ENCODE measurements at places on chromosomes 3 and 15.
A peak's percentile ranks its signal among the peaks of the same experiment; 100 is the strongest.

- DNase-seq, result no peak
These were observed 1238.3 kb upstream of the GBE1 start for GRCh38 chr3:82999777-83000176.

GRCh38 chr15:55514414-55514850 is 6.4 kb upstream of the DNAAF4 start:
- no peak for DNase-seq

DNA sequence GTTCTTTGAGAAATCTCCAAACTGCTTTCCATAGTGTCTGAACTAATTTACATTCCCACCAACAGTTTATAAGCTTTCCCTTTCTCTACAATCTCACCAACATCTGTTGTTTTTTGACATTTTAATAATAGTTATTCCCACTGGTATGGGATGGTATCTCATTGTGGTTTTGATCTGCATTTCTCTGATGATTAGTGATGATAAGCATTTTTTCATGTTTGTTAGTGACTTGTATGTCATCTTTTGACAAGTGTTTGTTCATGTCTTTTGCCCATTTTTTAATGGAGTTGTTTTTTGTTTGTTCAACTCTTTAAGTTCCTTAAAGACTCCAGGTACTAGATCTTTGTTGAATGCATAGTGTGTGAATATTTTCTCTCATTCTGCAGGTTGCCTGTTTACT is 116.6 kb upstream of the TSC22D2 start:
- no peak for DNase-seq

DNA sequence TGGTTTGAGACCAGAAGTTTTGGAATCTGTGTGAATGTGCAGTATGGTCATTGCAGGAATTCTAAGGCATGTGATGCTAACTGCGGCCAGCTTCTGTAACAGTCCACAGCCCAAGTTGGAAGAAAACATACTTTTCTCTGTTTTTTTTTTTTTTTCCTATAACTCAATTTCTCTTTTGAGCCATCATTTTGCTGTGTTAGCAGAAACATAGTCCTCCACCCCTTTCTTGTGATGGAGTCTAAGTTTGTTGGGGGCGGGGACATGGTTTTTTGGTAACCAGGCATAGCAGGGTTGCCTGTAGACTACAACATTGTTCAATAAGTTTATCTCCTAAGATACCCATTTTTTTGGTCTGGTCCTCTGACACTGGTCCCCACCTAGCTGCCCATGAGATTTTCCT is 223.2 kb upstream of the ONECUT1 start:
- no peak for DNase-seq

DNA sequence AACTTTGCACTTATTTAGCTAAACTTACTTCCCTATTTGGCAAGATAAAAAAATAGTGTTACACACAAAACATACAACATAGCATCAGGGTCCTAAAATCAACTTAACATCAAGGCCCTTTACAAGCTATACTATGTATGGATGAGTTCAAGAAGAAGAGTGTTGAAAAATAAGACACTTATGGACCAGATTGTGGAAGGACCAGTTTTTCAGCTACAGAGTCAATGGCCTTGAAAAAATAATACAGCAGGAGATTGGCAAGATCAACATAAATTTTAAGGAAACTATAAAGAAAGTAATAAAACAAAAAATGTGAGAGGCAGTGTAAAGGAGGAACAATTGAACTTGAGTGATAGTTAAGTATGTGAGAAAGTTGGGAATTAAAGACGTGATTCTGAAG is 66.3 kb upstream of the BBX start:
- no peak for DNase-seq

- no peak for DNase-seq
These were observed 45.7 kb upstream of the PLSCR5 start for GRCh38 chr3:146650691-146651442.

- no peak for DNase-seq
These were observed 23.9 kb downstream of the ATP1B3 start for GRCh38 chr3:141900343-141900742.

DNA sequence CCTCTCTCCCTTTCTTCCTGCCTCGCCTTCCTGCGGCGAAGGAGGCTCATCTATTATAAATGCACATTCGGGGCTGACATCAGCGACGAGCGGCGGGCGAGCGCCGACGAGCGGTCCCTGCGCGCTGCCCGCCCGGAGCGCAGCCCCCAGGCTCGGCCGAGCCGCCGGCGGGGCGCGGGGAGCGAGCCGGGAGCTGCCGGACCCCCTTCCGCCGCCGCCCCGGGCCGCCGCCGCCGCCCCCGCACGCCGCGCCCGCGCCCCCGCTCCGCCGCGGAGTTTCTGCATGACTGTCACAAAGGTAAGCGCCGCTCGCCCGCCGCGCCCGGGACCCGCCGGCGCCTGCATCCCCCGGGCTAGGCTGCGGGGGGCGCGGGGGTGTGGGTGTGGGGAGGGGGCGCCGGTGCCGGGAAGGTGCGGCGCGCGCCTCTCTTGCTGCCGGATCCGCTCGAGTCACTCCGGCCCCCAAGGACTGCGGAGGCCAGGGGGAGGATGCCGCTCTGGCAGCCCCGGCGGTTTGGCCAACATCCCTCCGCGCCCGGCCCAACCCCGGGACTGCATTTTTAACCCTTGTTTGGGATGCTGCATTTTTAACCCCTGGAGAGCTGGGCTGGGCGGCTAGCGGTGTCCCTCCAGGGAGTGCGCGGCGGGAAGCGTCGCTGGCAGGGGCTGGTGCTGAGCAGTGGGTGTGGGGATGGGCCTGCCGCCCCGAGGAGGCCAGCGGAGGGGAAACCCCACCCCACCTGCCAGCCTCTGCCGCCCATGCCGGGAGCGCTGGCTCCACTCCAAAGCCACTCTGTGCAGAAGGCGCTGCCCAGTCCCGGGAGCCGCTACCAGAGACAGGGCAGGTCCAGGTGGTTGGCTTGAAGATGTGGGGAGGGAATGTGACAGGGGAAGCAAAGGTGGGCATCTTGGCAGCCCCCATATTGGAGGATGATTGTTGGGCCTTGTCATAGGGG is at the start of gene CORO2B:
Gene CORO2B (plus strand): TSS at position 14 of the 956 bp plus-strand sequence. CDS start 270 bp downstream, at position 284.
- DNase-seq, result peak; percentile 17

GRCh38 chr3:144894576-144894975 is 923.0 kb downstream of the DIPK2A start:
- no peak for DNase-seq

- no peak for DNase-seq
These were observed 29.8 kb upstream of the RPL29 start for GRCh38 chr3:52025453-52025852.

DNA sequence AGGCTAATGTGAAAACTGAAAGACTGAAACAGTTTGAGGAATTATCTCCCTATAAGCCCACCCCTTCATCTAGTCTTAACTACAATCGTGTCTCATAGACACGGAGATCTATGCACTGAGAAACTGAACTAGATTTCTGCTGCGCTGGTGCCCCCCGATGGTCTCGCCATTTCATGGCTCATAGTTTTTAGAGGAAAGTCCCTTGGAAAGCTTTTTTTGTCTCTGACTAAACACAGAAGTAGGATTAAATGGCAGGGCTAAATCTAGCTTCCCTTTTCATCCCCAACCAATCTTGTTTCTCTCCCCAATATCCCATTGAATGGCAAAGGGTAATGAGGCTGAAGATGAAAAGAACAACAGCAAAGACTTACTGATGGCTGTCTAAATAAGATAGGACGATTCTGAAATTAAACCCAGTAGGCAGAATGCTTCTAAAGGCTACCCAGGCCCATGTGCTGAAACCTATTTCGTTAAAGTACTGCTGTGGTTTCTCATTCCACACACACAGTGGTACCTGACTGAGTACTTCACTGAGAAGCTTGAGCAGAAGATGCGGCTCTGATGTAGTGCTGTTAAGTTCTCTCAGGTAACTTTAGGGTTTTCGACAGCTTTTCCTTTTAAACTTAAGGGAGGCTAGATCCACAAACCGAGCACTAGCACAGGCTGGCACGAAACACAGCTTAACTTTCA is 142.7 kb downstream of the GADL1 start:
- DNase-seq, result peak; percentile 25

DNA sequence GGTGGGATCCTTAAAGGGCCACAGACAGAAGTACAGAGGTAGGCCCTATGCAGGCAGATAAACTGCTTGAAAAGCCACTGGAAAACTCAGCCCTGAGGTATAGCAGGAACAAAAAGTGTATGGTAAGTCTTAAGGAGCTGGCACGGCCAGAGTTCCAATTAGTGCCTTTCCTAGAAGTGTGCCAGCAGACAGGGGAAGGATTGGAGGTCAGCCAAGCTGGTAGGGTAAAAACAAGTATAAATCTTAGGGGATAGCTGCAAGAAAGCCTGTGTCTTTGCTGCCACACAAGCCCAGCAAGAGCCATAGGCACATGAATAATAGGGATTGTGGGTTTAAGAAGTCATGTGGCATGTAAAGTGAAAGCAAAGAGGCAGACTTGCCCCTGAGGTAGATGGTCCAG is 582.5 kb downstream of the PLOD2 start:
- no peak for DNase-seq

GRCh38 chr3:33831053-33831452 is 32.6 kb downstream of the PDCD6IP start:
- DNase-seq, result no peak

- no peak for DNase-seq
These were observed 15.2 kb downstream of the TPM1 start for GRCh38 chr15:63057468-63058345.

- DNase-seq, result no peak
These were observed 161.5 kb downstream of the FEZF2 start for GRCh38 chr3:62211675-62212429.

DNA sequence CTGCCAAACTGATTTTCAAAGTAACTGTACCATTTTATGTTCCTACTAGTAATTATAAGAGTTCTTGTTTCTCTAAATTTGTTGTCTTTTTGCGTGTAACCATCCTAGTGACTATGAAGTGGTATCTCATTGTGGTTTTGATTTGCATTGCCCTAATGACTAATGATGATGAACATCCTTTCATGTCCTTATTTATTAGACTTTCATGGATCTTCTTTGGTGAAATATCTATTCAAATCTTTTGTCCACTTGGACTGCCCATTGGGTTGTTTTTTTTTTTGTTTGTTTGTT is 3.6 kb downstream of the OXSR1 start:
- no peak for DNase-seq

DNA sequence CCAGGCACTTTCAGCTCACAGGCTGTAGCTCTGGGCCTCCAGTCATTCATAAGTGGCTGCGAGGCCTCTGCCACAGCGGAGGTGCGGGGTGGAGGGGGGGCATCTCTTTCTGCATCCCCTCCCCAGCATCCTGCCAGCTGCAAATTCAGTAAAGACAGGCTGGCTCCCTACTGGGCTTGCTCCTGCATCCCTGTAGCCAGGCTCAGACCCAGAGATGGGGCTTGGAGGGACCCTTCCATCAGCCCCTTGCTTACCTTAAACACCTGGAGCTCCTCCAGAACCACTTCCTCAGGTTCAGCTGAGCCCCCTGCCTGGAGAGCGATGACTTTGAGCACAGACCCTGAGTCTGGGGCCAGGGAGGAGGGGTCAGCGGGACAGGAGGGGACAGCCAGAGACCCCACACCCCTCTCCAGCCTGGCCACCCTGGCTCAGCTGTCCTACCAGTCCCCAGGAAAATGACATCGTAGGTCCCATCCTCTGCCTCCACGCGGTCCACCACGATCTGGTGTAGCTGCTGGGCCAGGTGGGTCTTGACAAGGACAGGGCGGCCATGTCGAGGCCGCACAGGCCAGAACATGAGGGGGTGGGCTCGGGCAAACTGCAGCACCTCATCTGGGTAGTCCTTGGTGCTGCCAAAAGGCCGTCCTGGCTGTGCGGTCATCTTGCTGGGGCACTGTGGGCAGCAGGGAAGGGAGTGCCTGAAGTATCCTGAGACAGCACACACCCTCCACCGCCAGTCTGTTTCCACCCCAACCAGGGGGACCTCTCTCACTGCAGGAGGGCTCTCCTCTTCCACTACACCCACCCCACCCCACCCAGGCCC is 5.3 kb downstream of the SEMA3G start:
- no peak for DNase-seq

Data from T-helper 2 cell treated with Interferon-gamma antibody and Interleukin-4, amounts not matched to agents 5 μg/mL and 100 μg/mL, for 36 hours (primary cell).